NCI-H526 treated with DMSO at 0.1 percent for 48 hours (cell line): ENCODE measurements at places on chromosomes 1 and 21.

DNA sequence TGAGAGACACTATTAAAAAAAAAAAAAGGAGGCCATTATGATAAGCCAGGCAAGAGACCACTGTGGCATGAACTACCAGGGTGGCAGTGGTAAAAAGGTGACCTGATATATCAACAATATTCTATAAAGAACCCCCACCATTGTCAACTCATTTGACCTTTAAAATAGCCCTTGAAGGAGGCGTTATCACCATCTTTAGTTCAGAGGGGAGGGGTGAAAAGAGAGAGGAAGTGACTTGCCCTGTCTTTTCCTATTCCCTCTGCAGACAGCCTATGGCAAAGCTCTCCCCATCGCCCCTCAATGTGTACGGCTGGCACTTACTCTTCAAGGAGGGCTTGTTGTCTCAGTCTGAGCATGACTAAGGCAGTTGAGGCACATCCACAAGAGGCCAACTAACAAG, 11.7 kb upstream of the SLFNL1 start:
- no peak for DNase-seq

DNA sequence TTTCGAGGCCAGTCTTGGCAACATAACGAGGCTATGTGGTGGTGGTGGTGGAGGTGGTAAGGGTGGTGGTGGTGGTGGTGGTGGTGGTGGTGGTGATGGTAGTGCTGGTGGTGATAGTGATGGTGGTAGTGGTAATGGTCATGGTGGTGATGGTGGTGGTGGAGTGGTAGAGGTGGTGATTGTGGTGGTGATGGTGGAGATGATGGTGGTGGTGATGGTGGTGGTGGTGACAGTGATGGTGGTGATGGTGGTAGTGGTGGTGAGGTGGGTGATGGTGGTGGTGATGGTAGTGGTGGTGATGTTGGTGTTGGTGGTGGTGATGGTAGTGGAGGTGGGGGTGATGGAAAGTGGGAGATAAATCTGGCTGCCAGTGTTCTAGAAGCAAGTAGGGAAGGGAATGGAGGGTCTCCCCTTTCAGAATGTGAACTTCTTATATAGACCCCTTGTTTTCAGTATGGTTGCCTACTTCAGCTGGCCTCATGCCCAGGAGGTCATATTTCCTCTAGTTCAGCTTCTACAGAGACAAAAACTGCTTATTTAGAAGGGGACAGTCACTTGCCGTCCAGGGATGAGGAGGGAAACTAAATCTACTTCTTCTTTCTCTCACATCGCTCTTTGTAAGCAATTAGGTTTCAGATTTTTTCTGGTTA, 27.5 kb downstream of the SH3BGR start:
- DNase-seq = no peak

DNA sequence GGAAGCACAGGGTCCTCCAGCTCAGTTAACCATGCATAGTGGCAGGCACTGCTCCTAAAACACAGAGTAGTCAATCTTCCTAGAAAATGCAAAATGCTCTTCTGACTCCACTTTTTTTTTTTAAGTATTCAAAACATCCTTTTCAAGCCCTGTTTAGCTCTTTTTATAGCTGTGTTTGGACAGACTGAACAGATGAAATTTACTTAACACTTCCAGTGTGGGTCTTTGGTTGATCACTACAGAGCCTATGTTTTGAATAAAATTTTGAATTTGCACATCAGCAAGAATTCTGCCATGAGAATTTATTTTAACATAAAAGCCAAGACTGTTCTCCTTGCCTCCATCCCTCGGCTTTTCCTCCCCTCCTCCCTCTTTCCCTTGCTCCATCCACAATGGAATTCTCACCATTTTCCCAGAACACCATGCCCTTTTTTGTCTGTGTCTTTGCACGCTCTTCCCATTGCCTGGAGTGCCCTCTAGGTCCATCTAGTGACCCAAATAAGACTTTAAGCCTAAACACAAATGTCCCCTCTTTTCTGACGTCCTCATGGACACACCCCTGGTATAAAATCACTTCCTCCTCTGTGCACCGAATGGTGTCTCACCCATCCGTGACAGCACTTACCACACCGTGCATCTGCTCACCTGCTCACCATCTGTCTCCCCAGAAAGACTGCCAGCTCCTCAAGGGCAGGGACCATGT, 24.0 kb upstream of the CPT2 start:
- DNase-seq = no peak

DNA sequence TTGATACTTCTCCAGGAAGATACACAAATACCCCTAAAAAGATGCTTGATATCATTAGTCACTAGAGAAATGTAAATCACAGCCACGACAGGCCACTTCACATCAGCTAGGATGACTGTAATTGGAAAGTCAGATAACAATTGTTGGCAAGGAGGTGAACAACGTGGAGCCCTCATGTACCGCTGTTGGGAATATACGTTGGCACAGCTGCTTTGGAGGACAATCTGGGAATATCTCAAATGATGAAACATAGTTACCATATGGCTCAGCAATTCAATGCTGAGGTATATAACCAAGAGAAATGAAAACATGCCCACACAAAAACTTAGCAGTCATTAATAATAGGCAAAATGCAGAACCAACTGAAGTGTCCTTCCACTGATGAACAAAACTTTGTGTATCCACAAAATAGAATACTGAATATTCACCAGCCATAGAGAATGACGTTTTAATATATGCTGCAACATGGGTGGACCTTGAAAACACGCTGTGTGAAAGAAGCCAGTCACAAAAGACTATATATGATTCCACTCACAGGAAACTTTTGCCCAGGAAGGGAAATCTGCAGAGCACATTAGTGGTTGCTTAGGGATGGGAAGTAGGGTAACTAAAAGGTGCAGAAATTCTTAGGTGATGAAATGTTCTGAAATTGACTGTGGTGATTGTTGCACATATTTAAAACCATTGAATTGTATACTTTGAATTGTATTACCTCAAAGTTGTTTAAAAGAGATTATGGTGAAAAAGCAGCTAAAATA, 95.4 kb downstream of the AHCTF1 start:
- DNase-seq = no peak

DNA sequence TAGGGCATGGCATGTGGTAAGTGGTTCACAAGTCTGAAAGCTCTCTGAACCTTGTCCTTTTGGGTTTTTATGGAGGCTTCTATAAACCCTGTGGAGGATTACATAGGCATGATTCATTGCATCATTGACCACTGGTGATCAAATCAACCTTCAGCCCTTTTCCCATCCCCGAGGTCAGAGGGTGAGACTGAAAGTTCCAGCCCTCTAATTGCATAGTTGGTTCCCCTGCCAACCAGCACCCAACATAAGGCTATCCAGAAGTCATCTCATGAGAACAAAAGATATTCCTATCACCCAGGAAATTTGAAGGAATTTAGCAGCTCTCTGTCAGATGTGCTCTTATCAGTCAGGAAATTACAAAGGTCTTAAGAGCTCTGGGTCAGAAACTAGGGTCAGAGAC, 89.5 kb upstream of the ARTN start:
- DNase-seq = no peak

DNA sequence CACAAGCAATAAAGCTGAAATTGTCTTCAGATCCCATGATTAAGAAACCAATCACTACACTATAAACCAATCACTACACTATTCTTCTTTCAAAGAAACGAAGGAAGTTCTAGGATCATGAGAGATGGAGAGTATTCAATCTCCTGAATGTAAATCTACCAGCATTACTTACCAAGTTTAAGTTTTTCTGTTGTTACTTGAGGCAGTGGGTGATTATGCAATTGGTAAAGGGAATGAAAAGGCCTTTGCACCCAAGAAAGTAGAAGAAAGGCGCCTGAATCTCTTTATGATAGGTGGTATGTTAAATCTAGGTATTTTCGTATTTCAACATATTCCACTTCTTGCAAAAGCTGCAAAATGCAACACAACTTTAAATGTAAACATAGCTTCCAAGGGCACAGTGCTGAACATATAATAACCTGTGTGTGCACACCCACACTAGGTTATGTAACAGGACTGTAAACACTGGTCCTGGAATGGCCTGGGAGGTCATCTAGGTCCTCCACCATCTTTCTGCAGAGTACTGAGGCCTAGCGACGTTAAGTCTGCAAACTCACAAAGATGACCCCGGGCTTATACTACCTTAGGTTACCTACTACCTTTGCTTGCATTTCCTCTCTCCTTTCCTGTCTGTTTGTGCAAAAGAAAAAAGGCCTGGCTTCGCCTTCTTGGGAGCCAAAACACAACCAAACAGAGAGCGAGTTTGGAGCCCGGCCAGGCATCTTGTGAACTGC, 1.1 kb upstream of the UAP1 start:
- peak; percentile 51 for DNase-seq

- DNase-seq = no peak
Observed at GRCh38 chr1:60759291-60759690, 323.1 kb upstream of the NFIA start.

- DNase-seq = no peak
Observed at GRCh38 chr1:1026599-1027413, 6.9 kb downstream of the AGRN start.

GRCh38 chr21:45041351-45041805, 33.0 kb upstream of the ADARB1 start:
- DNase-seq = no peak
